Activated T-cell treated with anti-CD3 and anti-CD28 coated beads for 24 hours (primary cell): ENCODE measurements at places on chromosomes 12 and 14.

DNA sequence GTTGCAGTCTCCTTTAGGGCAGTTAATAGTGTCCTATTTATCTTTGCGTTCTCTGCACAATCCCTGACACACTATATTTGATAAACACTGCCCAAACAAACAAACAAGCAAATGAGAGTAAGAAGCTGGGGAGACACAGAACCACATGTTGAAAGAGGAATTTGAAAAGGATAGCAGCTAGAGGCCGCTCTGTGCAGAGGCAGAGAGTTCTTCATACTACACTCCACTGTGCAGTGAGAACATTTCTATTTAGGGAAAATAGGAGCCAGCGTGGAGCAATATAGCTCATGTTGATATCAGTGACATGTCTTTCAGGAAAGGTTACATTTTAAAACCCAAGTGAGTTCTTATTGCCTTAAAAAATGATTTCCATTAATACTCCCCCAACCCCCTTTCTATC, 140.3 kb upstream of the SEL1L start:
- no peak for DNase-seq

- DNase-seq = peak; percentile 51
Observed at GRCh38 chr14:50875359-50876070, 3.7 kb downstream of the ABHD12B start.

GRCh38 chr12:5204271-5204670, 160.6 kb downstream of the KCNA5 start:
- no peak for DNase-seq

DNA sequence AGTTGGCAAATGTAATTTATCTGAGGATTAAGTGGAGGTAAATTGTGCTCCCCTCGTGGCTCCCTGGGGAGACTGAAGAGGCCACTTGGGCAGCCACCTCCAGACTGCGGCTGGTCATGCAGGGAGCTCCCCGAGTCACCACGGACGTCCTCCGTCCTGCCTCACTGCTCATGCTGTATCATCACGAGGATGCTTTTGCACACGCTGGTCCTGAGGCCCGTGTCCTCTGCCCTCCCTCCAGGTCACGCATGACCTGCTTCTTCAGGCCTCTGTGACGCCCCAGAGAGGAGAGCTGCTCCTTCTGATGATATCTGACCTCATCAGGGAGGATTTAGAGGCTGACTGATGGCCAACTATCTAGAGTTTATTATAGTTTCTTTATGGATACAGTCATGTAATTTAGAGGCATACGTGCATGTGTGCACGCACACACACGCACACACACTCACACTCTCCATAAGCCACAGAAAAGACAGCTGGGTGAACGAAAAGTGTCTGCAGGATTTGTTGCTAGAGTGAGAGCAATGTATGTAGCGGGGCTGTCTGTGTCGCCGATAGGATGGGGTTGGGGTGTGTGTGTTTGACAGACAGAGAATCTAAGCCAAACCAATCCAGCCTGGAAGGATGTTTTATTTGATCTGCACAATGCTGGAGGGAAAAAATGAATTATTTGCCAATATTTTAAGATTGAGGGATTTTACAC, 160.0 kb downstream of the ADGRD1 start:
- DNase-seq = no peak

GRCh38 chr12:53729644-53730043, 2.4 kb upstream of the CALCOCO1 start:
- no peak for DNase-seq

DNA sequence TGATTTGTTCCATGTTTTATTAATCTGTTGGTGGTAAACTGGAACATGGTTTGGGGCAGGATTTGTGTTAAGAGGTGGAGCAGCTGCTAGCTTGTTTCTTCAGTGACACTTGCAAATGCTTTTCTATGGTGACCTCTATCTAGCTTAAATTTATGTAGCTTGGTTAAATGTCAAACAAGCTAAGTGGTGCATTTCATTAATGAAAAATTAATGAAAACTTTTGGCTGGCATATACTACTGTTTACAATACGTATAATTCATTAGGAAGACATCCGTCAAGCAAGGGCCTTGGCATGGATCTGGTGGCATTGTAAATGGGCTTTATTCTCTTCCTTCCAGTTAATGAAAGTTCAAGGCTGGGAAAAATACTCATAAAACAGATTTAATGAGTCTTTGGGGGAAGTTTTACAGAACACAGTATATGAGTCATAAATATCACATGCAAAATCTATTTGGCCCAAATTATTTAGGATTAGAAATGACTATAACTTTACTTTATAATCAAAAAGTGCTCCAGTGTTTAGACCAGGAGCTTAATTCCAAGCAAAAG, 807.7 kb upstream of the SEL1L start:
- DNase-seq = no peak

DNA sequence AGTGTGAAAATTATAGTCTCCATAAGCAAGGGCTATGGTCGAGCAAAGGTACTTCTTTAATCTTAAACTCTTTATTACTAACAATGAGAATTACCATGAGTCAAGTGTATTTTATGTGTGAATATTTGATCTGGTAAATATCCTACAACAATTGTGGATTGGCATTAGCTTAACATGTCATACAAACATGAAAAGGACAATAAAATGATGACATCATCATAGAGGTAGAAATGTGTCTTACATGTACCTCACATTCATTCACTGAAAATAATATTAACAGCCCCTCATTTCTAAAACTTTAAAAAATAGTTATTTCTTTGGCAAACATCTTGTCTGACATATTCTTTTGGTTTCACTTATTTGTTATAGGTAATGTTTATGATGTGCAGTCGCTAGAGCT, 355.0 kb downstream of the NAV3 start:
- no peak for DNase-seq

GRCh38 chr14:22560662-22561365, 28.2 kb downstream of the DAD1 start:
- DNase-seq = peak; percentile 41

DNA sequence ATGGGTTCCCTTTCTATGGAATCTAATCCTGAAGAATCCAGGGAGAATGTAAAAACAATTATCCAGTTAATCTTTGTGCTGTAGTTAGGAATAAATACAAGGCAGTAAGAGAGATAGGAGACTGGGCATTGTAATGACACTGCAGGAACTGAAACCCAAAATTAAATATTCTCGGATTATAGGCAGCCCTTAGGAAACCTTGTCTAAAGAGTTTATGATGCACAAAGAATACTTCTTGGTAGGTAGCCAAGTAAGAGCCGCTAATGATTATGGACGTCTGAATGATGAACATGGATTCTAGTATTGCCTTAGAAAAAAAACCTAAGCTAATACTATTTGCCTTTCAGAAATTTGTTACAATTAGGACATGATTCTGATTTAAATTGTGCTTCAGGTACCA, 165.4 kb upstream of the LRIG3 start:
- DNase-seq = no peak

GRCh38 chr12:4563336-4563735, 1.3 kb downstream of the DYRK4 start:
- DNase-seq = no peak

DNA sequence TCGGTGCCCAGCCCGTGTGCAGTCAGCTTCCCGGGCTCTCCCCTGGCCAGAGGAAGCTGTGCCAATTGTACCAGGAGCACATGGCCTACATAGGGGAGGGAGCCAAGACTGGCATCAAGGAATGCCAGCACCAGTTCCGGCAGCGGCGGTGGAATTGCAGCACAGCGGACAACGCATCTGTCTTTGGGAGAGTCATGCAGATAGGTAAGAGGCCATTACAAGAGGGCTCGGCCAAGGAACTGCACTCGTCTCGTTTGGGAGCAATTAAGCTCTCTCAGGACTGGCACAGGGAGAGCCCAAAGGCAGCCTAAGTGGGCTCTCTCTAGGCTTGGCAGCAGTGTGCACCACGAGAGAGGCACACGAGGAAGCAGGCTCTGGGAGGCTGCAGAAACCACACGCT, 3.7 kb downstream of the WNT5B start:
- DNase-seq = no peak

- DNase-seq = no peak
Observed at GRCh38 chr14:35046751-35047536, 872 bp downstream of the FAM177A1 start.

DNA sequence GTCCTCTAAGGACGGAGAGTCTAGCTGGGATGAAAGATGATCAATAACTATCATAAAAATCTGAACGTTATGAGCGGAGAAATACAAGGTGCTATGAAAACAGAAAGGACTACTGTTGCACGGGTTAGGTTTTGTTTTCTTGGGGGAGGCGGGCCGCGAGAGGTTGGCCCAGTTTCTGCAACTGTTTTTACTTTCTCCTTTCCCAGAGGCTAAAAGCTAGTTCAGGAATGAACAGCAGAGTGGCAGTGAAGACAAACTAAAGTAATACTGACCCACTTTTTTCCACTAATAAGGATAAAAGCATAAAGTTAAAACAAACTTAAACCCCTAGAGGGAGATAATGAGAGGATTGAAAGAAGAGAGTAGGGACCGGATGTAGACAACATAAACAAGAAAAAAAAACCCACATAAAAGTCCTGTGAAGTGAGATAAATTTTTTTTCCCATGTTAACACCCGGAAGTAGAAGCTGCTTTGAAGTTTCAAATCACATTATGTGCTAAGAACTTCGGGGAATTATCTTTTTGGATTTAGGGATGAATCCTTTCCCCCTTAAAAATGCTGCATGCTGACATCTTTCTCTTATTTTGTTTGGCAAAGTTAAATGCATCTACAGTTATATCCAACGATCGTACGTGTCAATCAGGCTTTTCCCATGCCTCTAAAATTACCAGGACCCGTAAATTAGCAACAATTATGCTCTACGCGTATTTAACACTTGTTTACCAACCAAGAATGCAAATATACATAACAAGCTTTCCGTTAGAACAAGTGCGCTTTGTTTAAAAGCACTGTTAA, 1.0 kb upstream of the CDK17 start:
- DNase-seq = no peak

DNA sequence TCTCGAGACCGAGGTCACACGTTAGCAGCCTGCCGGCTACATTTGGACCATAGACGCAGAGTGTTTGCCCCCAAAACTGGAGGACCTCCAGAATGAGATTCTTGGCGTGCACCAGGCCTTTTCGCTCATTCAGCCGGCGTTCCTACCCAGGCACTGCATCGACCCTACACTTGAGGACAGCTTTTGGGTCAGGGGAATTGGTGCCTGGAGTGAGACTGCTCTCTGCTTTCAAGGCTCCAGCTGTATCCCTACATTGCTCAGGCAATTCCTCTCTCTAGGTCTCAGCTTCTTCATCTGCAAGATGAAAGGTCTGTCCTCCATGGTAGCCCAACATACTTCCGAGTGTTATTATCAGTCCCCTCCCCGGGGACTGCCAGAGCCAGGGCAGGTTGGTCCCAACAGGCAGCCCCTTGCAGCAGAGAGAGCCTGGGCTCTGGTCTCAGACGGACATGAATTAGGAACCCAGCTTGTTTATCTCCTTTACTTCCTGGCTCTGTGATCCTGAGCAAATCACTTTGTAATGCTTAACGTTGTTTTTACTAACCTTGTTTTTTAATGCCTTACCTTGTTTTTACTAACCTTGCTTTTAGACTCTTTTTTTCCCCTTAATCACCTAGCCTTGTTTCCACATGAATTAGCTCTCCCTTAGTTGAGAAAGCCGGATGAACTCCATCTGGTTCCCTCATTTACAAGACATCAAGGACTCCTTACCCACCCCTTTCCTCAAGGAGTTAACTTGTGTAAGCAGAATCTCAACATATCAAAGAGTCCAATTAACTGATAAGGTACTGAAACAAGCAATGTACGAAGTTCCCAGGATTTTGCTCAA, 892 bp downstream of the TCHP start:
- no peak for DNase-seq

- DNase-seq = no peak
Observed at GRCh38 chr14:69812711-69813110, 15.7 kb upstream of the SLC10A1 start.

GRCh38 chr14:52355016-52355431, 40.9 kb downstream of the PTGER2 start:
- DNase-seq = no peak

GRCh38 chr12:107891967-107892366, 117.5 kb downstream of the ASCL4 start:
- no peak for DNase-seq

DNA sequence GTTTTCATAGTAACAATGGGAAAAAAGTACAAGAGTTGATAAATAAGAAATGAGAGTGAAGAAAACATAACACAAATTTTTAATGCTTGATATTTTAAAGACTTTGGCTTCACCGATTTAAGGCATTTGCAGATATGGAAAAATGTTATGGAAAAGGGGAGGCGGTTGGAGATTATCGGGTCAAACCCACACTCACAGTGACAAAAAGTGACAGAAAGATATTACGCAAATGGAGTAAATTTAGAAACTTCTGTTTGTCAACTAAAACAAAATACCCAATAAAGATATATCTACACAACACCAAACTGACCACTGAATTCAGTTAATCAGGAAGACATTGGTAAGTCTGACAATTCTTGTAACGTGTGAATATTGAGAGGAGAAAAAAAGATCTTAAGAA, 2.5 kb downstream of the PPP1R12A start:
- no peak for DNase-seq

DNA sequence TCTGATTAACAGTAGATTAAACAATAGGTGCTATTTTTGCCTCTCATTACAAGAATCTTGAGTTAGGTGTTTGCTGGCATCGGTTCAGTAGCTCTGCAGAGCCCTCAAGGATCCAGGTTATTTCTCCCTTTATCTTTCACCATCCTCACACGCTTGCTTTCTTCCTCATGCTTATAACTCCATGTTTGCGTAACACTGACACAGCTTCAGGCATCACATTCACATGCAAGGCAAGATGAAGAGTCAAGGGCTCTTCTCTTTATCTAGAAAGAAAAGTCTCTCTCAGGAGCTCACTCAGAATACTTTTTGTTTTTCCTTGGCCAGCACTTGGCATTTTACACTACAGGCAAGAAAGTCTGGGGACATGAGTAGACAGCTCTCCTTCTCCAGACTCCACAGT, 24.2 kb upstream of the PTHLH start:
- DNase-seq = no peak

DNA sequence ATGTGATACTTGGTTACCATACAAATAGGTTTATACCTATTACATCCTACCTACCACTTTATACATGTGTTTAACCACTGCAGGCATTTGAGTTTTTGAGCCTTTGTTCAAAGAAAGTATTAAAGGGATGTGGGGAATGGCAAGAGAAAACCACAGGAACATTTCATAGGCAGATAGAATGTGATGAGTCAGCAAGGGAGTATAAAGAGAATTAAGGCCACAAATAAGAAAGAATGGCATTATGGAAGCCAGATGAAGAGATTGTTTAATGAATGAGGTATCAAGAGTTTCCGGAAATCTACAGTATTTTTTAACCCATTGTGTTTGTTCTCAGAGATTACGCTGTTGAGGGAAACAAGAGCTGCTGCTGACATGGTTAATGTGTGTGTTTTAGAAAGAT, 66.9 kb downstream of the METTL25 start:
- no peak for DNase-seq

DNA sequence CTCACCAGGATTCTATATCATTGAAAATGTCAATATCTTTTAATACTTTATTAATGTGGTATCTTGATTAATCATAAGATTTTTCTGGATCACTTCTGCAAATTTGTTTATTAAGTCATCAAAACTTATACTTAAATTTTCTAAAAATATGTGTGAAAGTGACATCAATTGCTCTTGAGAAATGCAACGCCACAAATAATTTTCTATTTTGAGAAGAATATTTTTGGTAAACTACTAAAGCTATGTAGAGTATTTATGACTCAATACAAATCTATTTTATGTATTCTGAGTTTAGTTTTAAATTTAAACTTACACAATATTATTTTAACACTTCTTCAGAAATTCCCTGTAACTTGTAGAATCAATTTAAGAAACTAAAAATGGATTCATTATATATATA, 263.3 kb downstream of the RASSF9 start:
- DNase-seq = no peak

GRCh38 chr14:23125011-23125410, 6.0 kb upstream of the CEBPE start:
- DNase-seq = no peak

- peak; percentile 60 for DNase-seq
Observed at GRCh38 chr14:104676694-104677511, 12.5 kb upstream of the INF2 start.
